ENCODE measurements at places on chromosomes 12 and 14. TPM values are rescaled to one million over a fixed set of nuclear protein-coding genes. Genes with fewer than 3 reads are reported as not detected.

GRCh38 chr12:54981796-54982195, 2.8 kb downstream of the TESPA1 start:
- peaks cover 84% of the 10 kb centered on the region for H3K4me1 ChIP-seq
- DNase-seq, result peak; percentile 29
- peak overlapping the region; percentile 79 for H3K4me3 ChIP-seq

GRCh38 chr12:132640936-132641335, 22.4 kb downstream of the P2RX2 start:
- peaks cover 50% of the 10 kb centered on the region for H3K36me3 ChIP-seq
- H3K4me1 ChIP-seq, result peaks cover 8% of the 10 kb centered on the region
- H3K4me3 ChIP-seq, result no peak overlapping the region
- no peaks in the 10 kb centered on the region for H3K27me3 ChIP-seq
- H3K27ac ChIP-seq, result no peak overlapping the region
- DNase-seq, result no peak

DNA sequence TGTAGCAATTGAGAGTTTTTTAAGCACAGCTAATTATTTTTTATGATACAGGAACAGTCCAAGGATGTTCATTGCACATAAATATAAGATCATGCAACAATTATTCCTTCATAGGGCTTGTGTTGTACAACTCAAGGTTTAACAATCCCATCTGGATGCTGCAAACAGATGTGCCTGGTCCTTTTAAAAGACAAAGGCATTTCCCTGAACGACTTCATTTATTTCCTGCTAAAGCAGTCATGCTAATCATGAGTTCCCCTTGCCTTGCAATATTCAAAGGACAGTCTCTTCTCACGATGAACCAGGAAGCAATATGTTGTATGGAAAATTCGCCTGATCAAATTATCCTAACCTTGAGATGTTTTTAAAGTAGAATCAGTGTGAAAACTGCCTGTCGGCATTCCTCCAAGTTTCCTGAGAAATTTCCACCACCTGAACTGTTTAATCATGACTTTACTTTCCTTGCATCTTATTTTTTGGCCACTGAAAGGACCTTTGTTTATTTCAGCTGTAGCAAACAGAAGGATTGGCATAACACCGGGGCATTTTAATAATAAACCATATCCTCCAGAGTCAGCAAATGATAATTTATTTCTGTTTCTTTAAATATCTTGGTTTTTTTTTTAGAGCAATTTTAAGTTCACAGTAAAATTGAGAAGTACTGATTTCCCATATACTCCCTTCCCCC, 33.9 kb upstream of the TSPAN8 start:
- H3K4me1 ChIP-seq, result no peaks in the 10 kb centered on the region
- H3K4me3 ChIP-seq, result no peak overlapping the region
- no peak for DNase-seq
- H3K36me3 ChIP-seq, result no peaks in the 10 kb centered on the region
- H3K27me3 ChIP-seq, result no peaks in the 10 kb centered on the region
- no peak overlapping the region for H3K27ac ChIP-seq

- H3K36me3 ChIP-seq, result peaks cover 59% of the 10 kb centered on the region
- no peaks in the 10 kb centered on the region for H3K27me3 ChIP-seq
- H3K4me3 ChIP-seq, result peak overlapping the region; percentile 78
Measured at GRCh38 chr12:53205747-53206419, 1.2 kb downstream of the ITGB7 start.

GRCh38 chr12:50017641-50018040, 7.7 kb downstream of the RACGAP1 start:
- DNase-seq, result no peak
- H3K4me1 ChIP-seq, result peaks cover 46% of the 10 kb centered on the region
- no peak overlapping the region for H3K4me3 ChIP-seq

Gene LRRC10
- not detected for total RNA-seq

GRCh38 chr14:24237463-24237955, 4.8 kb downstream of the GMPR2 start:
- no peak for DNase-seq
- H3K27me3 ChIP-seq, result no peaks in the 10 kb centered on the region
- H3K36me3 ChIP-seq, result peaks cover 79% of the 10 kb centered on the region
- no peak overlapping the region for H3K27ac ChIP-seq

DNA sequence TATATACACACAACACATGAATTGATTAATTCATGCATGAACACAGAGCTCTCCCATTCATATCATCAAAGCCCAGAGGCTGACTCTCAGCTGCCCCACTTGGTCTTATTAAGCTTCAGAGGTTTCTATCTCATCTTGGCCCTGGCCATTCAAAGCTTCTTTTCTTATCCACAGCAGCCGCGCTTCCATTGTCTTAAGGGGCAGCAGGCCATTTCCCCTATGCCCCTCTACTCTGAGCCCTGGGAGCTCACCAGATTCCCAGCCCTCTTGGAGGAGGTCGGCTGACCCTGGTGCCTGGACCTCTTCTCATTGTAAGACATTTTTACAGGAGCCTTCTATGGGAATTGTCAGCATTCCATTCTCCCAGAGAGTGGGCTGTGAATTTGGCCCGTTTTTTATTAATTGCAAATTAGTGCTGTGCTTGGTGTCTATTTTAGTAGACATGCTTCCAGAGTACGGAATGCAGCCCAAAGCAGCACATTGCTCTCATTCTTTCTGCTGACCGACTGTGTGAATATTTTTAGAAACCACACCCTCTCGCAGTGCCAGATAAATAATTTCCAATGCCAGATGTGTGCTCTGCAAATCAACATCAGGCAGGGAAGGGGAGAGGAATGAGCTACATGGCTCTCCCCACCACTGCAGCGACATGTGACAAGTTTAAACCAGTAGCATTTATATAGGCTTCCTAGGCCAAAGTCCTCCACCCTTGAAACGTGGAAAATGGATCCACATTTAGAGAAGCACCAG, 58.5 kb downstream of the NUAK1 start:
- H3K27ac ChIP-seq, result no peak overlapping the region
- H3K36me3 ChIP-seq, result no peaks in the 10 kb centered on the region
- peaks cover 32% of the 10 kb centered on the region for H3K27me3 ChIP-seq
- H3K4me1 ChIP-seq, result no peaks in the 10 kb centered on the region
- H3K4me3 ChIP-seq, result no peak overlapping the region

DNA sequence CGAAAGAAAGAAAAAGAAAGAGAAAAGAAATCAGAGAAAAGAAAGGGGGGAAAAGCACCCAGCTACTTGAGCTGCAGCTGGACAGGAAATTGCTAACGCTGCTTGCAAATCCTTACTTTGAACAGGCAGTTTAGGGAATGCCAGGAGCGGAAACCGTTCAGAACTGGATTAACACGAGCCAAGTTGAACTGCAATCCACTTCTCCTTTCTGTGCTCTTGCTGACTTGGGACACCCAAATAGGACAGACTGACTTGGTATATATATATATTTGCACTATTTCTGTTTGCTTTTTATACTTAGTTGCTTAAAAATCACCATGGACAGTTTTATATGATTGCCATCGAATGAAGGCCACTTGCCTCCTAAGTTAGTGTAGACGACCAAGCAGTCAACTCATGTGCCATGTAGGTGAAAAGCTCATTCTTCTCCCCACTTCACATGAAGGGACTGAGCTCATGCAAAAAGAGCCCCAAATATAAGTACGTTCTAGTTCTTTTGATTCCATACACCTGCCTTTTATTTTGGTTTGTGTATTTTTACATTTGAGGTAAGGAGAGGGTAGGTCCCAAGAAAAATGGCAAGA, 5.5 kb downstream of the DUSP6 start:
- H3K36me3 ChIP-seq, result peaks cover 82% of the 10 kb centered on the region

DNA sequence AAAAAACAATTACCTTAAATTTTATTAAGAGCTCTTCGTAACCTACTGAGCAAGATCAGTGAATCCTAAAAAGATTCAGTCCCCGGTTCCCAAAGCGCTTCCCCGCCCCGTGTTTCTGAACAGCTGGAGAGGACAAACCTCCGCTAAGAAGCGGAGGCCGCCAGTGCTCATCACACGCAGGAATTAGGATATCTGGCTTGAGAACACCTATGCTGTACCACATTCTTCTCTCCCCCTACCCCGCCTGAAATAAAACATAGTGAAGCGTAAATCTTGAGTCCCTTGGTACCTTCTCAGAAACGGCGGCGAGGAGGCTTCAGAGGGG, 774 bp upstream of the WDR20 start:
- DNase-seq, result no peak
- H3K4me3 ChIP-seq, result peak overlapping the region; percentile 96
- H3K36me3 ChIP-seq, result peaks cover 6% of the 10 kb centered on the region
- H3K4me1 ChIP-seq, result peaks cover 23% of the 10 kb centered on the region

Gene PAPLN
- 1.6 TPM for total RNA-seq

DNA sequence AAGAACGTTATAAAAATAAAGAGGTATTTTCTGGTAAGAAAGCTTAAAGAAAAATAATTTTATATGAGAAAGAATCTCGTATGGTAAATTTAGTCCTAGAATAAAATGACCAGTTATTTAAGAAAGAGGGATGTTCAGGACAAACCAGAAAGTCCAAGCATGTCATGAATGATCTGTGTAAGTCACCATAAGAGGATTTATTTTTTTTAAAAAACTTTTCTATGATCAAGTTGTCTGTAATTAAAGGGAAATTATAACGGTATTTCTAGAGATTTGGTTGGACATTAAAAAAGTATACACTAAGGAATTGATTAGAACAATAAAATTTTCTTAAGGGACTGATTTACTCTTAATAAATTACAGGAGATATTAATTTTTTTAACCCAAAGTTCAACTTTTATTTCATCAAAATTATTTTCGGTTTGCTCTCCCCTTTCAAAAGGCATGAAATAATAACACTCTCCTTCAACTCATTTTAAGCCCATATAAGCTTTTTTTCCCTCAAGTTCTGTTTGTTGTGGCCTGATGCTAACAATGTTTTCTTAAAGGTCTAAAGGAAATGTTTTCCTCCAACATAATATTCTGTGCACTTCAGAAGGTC, 49.9 kb upstream of the CPSF6 start:
- H3K36me3 ChIP-seq, result no peaks in the 10 kb centered on the region
- no peaks in the 10 kb centered on the region for H3K27me3 ChIP-seq
- no peaks in the 10 kb centered on the region for H3K4me1 ChIP-seq
- no peak overlapping the region for H3K27ac ChIP-seq

DNA sequence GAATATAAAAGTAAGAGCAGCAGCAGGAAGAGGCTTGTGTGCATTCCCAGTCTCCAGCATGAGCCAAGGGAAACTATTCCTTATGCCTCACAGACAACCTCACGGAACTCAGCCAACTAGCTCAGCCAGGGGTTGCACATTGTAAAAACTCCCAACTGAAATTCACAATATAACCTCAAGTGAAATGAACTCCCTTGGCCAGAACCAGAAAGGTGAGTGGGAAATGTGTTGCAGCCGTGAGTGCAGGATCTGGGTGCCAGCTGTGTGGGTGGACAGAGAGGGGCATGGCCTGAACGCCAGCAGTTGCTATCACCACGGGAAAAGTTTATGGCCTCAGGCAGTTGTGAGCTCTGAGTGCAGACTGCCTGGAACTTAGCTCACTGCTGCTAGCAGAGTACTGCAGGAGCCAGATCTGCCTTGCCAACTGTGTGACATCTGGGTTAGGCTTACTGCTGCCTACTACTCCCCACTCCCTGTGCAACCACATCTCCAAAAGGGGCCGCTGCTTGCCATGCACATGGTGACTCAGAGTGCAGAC, 2.3 kb upstream of the CLEC1A start:
- no peaks in the 10 kb centered on the region for H3K4me1 ChIP-seq
- peaks cover 20% of the 10 kb centered on the region for H3K27me3 ChIP-seq
- H3K4me3 ChIP-seq, result no peak overlapping the region

DNA sequence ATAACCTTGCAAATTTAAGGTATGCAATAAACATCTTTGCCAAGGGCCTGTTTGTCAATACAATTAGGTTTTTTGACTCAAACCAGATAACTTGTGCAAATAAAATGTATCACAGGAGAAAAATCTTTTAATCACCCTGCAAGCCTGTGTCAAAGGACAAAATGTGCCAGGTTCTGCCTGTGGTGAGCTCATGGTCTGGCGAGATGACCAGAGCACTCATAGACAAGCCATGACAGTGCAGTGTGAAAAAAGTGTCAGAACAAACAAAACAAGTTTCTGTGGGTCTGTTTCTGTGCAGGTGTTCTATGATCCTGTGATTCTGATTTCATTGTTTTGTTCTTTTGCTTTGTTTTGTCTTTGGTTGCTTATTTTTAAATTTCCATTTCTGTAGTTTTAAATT, 847.2 kb downstream of the VRK1 start:
- H3K27ac ChIP-seq, result no peak overlapping the region
- H3K4me3 ChIP-seq, result no peak overlapping the region
- H3K4me1 ChIP-seq, result peaks cover 10% of the 10 kb centered on the region
- peaks cover 2% of the 10 kb centered on the region for H3K36me3 ChIP-seq

GRCh38 chr12:111057701-111058425, 137.5 kb upstream of the MYL2 start:
- H3K27me3 ChIP-seq, result no peaks in the 10 kb centered on the region
- DNase-seq, result no peak
- peaks cover 21% of the 10 kb centered on the region for H3K36me3 ChIP-seq
- H3K4me1 ChIP-seq, result peaks cover 27% of the 10 kb centered on the region

Gene KRT77
- not detected for total RNA-seq

Gene PTPN21
- total RNA-seq, result not detected

Gene ACOT6
- total RNA-seq, result not detected

- no peaks in the 10 kb centered on the region for H3K36me3 ChIP-seq
- no peak overlapping the region for H3K4me3 ChIP-seq
- H3K27me3 ChIP-seq, result no peaks in the 10 kb centered on the region
- H3K27ac ChIP-seq, result no peak overlapping the region
Measured at GRCh38 chr12:82097877-82098276, 260.3 kb downstream of the CCDC59 start.

GRCh38 chr14:106067935-106068334, 541.6 kb downstream of the TMEM121 start:
- H3K4me1 ChIP-seq, result peaks cover 20% of the 10 kb centered on the region
- H3K27ac ChIP-seq, result no peak overlapping the region
- no peak overlapping the region for H3K4me3 ChIP-seq
- H3K36me3 ChIP-seq, result no peaks in the 10 kb centered on the region
- DNase-seq, result no peak

Gene TAS2R8
- not detected for total RNA-seq

DNA sequence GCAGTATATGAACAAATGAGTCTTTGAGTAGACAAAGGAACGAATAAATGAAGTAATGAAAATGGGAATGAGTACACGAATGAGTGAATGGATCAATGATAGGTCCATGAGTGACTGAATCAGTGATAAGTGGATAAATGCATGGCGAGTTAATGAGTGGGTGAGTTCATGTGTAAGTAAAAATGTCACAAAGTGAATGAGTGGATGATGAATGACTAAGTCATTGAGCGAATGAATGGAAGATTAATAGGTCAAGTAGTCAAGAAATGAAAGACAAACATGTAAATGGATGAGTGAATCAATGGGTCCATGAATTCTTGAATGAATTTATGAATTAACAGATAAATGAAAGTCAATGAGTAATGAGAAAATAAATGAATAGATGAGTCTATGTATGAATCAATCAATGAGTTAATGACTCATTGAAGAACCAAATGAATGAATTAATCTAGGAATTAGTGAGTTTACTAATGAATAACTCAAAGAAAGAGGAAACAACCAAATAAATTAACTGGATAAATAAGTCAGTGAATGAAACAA, 97.3 kb upstream of the RTL1 start:
- H3K27me3 ChIP-seq, result peaks cover 10% of the 10 kb centered on the region
- DNase-seq, result no peak
- H3K36me3 ChIP-seq, result no peaks in the 10 kb centered on the region
- no peak overlapping the region for H3K27ac ChIP-seq
- H3K4me1 ChIP-seq, result peaks cover 6% of the 10 kb centered on the region
- no peak overlapping the region for H3K4me3 ChIP-seq

All from activated CD4-positive, alpha-beta memory T cell treated with anti-CD3 and anti-CD28 coated beads, Interleukin-2, amount 10 ng/mL, durations not matched to agents 7 days and 5 days (primary cell).